NCI-H2081 (cell line): ENCODE measurements at places on chromosomes 1 and 21.

- DNase-seq, result no peak
Measured at GRCh38 chr1:69765951-69766350, 198.2 kb downstream of the LRRC7 start.

DNA sequence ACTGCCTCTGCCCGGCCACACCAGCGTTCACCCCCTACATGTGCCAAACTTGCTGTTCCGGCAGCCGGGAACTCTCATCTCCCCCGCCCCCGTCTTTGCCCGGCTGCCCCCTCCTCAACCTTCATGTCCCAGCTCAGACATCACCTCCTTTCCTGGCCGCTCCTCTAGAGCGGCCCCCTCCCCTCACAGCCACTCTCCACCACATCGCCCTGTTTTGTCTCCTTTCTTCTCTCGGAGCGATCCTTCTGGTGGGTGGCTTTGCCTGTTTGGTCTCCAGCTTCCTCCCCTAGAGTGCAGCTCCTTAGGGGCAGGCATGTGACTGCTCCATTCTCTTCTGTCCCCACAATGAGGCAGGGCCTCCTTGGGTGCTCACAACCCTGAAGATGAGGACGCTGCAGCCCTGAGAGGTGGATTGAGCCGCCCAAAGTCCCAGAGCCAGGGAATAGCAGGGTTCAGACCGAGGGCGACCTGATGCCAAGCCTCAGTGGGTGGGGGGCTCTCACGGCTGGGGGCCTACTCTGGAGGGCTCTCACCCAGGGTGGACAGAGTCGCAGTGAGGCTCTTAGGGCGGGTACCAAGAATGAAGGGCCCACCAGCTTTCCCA, 44.9 kb upstream of the ECE1 start:
- DNase-seq, result no peak

DNA sequence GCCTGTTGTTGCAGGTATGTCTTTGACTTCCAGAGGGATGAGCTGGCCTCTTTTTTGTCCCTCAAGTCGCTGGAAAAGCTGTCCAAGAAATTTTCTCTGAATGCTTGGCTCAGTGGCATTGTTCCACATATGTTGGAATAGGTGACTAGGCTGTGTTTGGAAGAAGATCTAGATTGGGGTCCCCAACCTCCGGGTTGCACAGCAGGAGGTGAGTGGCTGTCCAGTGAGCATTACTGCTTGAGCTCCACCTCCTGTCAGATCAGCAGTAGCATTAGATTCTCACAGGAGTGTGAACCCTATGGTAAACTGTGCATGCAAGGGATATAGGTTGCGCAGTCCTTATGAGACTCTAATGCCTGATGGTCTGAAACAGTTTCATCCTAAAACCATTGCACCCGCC, 18.1 kb downstream of the BACH1 start:
- no peak for DNase-seq

DNA sequence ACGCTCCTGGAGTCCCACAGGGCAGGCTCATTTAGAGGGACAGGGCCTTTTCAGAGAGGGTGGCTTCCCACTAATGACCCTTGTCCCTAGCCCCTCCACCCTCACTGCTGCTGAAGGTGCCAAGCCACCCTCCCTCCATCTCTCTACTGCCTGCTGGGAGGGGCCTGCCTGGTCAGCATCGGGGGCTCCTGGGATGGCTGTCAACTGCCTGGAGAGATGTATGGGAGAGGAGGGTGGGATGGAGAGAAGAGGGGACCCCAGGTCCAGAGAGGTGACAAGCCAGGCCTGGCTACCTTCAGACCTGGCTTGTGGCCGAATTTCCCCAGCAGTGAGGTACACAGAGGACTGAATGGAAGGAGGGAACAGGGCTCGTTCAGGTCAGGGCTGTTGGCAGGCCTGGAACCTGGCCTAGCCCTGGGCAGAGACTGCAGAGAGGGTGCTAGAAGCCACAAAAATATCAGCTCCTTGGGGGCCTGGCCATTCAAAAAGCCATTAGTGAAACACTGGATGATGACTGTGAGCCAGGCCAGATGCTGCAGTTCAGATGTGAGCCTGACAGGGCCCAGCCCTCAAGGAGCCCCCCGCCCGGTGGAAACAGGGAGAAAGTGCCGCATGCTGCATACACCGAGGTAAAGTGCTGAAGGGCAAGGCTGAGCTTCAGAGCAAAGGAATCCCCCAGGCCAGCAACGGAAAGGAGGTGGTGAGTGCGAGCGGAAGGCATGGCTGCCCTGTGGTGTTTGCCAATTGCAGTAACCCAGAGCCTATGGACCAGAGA, 20.0 kb downstream of the MMEL1 start:
- DNase-seq, result no peak

GRCh38 chr1:161872506-161872905, 106.4 kb downstream of the ATF6 start:
- DNase-seq, result no peak

GRCh38 chr1:246420300-246420699, 86.8 kb downstream of the SMYD3 start:
- no peak for DNase-seq

GRCh38 chr1:53722025-53722424, 16.9 kb downstream of the GLIS1 start:
- DNase-seq, result no peak

DNA sequence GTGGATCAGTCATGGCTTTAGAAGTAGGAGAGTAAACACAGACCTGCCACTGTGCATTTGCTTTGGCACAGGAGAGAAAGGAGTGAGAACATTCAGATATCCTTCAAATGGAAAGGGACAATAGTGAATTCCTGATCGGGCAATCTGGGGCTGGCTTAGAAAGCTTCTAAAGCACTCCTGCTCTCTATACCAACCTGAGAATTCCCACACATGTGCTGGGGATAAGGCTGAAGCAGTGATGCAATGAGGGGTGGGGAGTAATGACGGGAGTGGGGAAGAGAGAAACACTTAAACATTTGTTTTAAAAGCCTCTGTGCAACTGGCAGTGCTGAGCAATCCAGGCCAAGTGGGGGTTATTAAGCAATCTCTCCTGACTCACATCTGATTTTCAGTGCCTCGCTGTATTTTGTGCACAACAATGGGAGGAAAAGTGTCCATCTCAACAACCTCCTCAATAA, 108.8 kb downstream of the KIAA0319L start:
- DNase-seq, result no peak

GRCh38 chr21:37547615-37548200, 181.1 kb downstream of the DYRK1A start:
- DNase-seq, result no peak

GRCh38 chr21:43025636-43026180, 49.9 kb downstream of the CBS start:
- DNase-seq, result no peak

- no peak for DNase-seq
Measured at GRCh38 chr1:55420026-55420425, 204.9 kb upstream of the USP24 start.

- DNase-seq, result no peak
Measured at GRCh38 chr1:30381671-30382365, 341.6 kb downstream of the MATN1 start.

- DNase-seq, result no peak
Measured at GRCh38 chr21:41228492-41228891, 60.5 kb downstream of the BACE2 start.

- DNase-seq, result no peak
Measured at GRCh38 chr21:46168238-46168637, 12.9 kb upstream of the FTCD start.

GRCh38 chr1:183074215-183074614, 51.0 kb downstream of the LAMC1 start:
- no peak for DNase-seq

DNA sequence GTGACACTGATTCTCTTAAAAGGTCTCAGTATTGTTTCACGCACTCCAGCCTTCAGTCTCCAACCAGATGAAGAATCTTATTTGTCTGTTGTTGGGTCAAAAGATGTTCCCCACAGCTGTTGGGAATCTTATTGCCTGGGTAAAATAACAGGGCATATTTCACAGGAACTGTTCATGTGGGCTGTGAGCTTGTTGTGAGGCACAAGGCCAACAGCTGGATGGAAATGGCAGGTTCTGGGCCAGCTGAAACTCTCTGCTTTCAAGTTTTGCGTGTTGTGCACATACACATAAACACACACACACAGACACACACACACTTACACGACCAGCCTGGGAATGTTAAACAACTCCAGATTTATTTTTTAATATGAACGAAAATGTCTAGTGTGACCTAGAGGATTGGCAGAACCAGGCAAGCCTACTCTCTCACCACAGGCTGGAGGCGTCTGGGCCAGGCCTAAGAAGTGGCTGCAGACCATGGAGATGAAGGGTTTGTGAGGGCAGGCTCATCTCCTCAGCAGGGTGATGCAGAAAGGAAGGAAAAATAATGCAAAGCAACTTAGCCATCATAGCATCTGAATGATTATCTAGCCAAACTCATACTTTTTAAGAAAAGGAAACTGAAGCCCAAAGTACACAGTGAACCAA, 357.0 kb downstream of the TTLL7 start:
- no peak for DNase-seq

GRCh38 chr1:174258148-174258550, 98.8 kb downstream of the RABGAP1L start:
- DNase-seq, result peak; percentile 64

GRCh38 chr1:22366346-22366745, 85.3 kb upstream of the ZBTB40 start:
- DNase-seq, result no peak

DNA sequence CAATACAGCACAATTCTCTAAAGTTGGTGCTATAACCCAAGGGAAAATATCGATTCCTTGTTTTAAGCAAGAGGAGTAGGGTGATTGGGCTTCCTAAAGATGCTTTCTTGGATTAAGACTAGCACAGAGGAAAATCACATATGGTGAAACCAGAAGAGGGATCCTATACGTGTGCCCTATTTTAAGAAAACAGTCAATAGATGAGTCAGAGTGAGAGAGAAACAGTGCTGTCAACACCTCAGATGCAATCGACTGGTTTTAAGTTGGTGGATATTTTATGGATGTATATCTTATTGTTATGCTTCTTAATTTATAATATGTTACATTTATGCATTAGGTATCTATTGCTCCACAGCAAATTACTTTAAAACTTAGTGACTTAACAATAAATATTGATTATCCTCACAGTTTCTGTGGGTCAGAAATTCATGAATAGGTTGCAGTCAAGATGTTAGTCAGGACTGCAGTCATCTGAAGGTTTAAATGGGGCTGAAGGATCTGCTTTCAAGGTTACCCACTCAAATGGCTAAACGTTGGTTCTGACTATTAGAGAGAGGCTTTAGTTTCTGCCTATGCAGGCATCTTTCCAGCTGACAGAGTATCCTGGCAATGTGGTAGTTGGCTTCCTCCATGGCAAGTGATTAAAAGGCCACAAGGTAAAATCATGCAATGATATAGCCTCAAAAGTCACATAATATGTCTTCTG, 61.6 kb upstream of the DEPDC1 start:
- DNase-seq, result no peak

- peak; percentile 15 for DNase-seq
Measured at GRCh38 chr1:42993502-42994136, 35.0 kb upstream of the SLC2A1 start.

GRCh38 chr1:50724626-50725286, 235.3 kb downstream of the FAF1 start:
- no peak for DNase-seq

DNA sequence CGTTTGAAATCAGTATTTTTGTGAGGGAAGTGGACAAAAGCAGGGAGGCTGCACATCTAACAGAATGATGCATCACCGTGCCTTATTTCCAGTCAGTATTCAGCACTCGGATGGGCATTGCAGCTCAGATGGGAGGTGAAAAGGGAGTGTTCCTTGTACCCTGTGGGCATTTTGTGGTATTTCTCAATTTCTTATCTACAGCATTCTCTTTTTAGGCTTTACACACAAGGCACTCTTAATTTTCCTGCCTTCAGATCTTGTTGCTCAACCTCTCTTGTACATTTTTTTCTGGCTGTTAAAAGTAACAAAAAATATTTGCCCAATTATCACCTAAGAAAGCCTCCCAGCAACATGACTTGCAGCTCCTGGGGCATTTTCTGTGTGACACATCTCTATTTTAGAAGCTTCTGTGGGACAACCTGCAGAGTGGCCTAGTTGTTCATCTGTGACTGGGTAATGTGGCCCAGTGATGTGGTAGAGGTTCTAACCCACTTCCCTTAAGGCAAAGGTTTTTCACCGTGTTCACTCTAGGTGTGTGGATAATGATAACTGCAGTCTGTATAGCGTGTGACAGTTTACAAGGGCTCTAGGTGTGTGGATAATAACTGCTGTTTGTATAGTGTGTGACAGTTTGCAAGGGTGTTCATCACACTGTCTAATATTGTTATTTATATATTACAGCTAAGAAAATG, 257.2 kb downstream of the PTGER3 start:
- DNase-seq, result no peak

- DNase-seq, result no peak
Measured at GRCh38 chr1:115593365-115594259, 48.2 kb upstream of the VANGL1 start.

DNA sequence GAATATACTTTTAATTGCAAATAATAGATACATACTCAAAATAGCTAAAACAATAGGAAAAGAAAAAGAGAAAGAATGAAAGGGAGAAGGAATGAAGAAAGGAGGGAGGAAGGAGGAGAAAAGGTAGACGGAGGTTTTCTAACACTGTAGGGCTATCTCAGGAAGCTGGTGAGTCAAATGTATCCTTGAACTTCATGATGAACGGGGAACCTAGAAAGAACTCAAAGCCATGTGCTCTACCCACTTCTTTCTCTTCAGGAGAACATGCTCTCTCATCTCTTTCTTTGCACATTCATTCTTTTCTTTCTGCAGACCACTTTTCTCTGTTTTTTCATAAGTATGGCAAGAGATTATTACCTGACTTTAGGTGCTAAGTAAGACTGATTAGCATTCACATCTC, 37.3 kb upstream of the ZNF644 start:
- no peak for DNase-seq

DNA sequence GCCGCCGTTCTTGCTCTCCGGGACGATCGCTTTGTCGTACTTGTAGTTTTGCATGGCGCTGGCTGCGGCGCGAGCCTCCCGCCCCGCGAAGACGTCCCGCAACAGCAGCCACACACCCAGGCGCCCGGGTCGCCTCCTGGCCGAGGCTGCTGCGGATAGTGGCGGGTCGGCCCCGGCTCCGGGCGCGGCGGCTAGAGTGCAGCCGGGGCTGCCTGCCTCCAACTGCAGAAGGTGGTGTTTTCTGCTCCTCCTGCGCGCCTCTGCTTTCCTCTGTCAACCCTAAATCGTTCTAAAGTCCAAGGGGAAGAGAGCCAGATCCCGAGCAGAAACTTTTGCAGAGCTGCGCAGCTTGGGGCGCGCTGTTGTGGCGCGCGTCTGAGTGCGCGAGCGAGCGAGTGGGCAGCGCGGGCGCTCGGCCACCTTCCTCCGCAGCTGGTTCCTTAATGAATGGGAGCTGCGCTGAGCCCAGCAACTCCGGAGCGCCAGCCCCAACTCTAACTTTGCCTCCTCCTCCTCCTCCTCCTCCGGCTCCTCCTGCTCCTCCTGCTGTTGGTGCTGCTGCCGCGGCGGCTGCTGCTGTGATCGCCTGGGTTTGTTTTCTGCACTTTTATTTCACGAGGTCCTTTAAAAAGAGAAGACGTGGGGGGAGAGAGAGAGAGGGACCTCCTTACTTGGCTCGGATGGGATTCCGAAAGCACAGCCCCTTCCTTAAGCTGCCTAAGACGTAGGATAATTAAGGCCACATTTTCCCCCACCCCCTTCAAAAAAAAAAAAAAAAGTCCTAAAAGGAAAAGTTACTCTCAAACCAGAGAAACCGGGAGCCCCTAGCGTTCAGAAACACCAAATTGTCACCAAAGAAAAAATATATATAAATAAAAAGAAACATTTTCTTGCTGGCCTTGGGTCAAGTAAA, at the start of gene PLPP3:
Gene PLPP3 (minus strand): TSS at position 601 of the 913 bp plus-strand sequence. CDS start 547 bp downstream, at position 54.
- DNase-seq, result peak; percentile 23
